CD4-positive, CD25-positive, alpha-beta regulatory T cell (primary cell): ENCODE measurements at places on chromosomes 13 and 19. TPM values are rescaled to one million over a fixed set of nuclear protein-coding genes. Genes with fewer than 3 reads are reported as not detected.
A peak's percentile ranks its signal among the peaks of the same experiment; 100 is the strongest.

- DNase-seq = peak; percentile 31
Measured at GRCh38 chr13:48403151-48403631, 9.7 kb downstream of the LPAR6 start.

DNA sequence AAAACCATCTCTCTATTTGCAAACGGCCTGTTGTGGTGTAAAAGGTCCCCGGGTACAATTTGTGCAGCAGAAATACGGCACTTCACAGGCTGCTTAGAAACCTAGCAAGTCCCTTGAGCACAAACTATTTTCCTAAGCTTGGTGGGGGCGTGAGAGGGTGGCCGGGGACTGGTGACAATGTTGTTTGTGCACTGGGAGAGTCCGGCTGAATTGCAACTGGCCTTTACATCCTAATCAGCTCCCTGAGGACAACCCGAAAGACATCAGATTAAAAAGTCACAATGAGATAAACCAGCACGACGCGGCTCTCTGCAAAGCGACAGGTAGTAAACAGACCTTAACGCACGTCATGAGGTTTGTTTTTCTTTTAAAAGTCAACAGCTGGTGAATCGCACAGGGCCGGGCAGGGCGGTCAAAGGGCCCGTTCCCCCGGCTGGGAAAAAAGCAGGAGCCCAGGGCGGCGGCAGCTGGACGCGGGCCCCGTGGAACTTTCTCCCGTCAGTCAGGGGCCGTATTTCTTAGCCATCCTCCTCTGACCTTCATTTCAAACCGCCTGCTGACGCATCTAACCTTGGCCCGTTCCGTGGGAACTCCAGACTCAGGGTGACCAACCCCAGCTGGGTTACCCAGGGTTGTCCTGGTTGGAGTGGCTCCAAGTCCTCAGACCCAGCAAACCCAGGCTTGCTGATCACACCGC, 112.3 kb downstream of the GADD45B start:
- DNase-seq = no peak

TRPM4 gene
- not detected for polyA plus RNA-seq

ZIM2 gene
- not detected for polyA plus RNA-seq

DNA sequence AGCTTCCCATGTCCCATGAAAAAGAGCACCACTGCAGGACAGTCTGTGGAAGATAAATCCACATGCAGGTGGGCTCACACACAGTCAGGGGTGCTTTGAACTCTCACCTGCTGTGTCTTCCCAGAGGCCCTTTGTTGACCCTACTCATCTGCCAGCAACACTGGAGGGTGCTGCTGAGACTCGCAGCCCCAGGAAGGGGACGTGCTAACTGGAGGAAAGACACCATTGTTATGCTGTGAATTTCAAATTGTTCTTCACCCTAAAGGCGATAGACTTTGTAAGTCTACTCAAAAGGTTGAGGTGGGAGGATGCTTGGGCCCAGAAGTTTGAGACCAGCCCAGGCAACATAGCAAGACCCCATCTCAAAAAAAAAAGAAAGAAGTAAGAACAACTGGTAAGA, 107.3 kb upstream of the SERP2 start:
- no peak for DNase-seq
